ENCODE measurements at places on chromosomes 1 and 21.

DNA sequence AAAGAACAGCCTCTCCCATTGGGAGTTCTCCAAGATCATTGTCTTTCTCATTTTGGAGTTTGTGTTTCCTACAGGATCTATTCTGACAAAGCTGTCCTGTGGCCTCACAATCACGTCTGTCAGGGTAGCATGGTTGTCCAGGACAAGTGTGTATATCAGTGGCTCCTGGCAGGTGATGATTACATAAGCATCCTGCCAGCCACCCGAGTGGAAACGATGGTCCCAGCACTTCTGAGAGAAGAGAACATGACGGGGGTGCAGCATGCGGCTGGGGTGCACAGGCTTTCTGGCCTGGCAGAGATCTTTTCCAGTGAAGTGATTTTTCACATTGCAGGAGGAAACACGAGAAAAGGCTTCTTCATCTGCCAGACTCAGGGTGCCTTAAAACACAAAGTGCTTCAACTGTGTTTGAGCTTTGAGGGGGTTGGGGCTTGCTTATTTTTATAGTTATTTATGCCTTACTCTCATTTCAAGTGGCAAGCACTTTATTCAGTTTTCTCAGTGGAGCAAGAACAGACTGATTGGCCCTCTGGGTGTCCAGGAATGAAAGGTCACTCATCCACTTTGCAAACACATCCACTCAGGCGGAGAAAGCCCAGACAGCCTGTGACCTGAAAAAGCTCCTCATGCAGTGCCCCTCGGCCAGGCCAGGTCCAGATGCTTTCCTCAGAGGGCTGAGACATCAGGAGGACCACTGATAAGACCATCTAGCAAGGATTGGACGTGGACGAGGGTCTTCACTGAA is 186.0 kb downstream of the DUSP10 start:
- DNase-seq, result no peak

DNA sequence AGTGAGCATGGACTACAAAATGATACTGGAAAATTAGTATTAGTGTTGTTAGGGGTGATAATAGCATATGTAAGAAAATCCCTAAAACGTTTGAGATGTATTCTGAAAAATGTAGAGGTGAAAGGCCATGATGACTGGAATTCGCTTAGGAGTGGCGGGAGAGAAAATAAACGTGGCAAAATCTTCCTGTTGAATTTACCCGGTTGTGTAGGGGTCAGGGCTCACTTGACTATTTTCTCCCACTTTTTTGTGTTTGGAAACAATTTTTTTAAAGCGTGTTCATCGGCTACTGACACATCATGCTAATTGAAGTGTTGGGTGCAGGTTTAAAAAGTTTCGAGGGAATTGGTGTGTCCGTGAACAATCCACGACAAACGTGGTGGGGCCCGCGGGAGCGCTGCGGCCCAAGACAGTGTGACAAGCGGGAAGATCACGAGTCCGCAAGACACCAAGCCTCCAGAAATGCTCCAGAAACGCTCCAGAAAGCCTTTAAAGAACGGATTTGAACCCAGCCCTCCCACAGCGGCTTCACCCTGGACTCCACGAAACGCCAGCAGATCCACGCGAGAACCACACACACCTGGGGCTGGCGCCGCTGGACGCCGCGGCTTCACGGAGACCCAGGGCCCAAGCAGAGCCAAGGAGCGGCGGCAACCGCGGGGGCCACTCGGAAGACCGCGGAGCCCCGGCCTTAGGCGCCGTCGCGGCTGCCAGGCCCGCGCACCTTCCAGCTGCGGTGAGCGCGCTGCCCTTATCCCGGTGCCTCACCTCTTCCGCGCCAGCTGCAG is 573 bp downstream of the PSMG1 start:
- no peak for DNase-seq

DNA sequence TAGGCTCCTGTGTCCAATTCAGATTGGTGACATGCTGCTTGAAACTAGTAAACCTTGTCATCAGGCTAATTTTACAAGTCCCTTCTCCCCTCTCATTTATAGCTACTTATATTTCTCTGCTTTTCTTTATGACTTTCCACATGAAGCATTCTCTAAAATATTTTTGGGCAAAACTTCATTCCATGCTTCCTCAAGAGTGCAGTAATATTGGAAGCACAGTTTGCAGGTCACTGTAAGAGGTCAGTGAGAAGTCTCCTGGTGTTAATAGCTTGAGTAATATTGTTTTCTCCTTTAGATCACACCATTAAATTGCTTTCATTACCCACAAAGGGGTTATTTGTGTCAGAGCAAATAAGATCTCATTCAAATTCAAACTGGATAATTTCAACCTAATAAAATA is 46.6 kb downstream of the LPAR3 start:
- no peak for DNase-seq

DNA sequence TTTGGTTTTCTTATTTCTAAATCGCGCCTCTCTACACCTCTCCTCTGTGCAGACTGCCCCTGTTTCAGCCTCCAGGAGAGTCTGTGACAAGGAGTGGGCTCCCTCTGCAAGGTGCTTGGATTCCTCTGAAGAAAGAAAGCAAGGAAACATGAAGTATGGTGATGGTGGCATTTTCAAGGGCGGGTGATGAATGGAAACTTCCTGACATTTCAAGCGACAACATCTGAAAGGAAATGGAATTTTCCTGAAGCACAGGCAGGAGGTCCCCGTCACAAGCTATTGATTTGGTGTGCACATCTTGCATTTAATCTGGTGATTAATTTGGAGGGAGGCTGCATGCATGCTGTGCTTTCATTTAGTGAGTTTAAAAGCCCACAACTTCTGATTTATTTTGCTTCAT is 164.6 kb upstream of the FGGY start:
- DNase-seq, result no peak

DNA sequence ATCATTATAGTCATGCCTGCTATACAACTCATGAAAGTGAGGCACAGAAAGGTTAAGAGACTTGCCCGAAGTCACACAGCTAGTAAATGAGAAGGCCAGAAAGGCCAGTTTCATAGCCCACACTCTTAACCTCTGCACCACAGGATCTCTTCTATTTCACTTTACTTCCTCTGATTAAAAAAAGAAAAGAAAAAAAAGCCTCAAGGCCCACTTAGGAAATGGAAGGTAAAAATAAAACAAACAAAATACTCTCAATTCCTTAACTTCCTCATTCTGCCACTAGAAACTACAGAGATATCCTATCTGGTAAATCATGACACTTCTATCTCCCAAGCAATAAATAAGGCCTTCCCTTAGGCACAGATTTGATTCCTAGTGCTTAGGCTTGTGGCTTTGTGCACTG is 7.6 kb upstream of the ENAH start:
- DNase-seq, result no peak

DNA sequence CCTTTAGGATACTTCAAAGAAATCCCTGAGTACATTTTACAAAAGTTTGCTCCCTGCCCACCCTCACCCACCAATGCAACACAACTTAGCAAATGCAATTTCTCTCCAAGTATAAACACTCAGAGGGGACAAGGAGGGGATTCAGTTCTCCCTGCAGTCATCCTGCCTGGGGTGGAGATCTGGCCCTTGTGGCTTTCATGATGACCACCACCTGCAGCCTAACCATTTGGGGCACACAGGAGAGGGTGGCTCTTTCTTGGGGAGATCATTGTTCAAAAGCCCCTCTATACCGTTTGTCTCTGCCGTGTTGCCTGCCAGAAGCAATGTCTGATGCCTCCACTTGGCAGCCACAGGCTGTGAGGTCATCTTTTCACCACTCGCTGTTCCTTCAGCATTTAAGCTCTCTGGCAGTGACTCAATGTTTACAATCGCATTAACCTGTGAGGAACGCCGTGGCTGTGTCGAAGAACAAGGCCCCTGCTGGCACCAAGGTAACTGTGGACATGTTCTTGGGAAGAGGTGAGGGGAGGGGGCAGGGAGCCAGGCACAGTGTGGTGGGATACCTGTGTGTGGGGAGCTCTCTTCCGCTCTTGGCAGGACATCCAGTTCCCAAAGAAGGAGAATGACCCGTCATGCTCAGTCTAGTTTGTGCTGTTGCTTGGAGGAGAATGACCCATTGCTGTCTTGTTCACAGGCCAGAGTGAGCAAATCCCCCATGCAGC is 103.9 kb upstream of the DUSP10 start:
- DNase-seq, result no peak

- no peak for DNase-seq
Measured at GRCh38 chr1:150609732-150610131, 19.7 kb downstream of the ENSA start.

GRCh38 chr1:247487057-247487456 is 29.2 kb upstream of the OR2B11 start:
- peak; percentile 13 for DNase-seq

- DNase-seq, result no peak
Measured at GRCh38 chr1:203733009-203733863, 31.7 kb upstream of the LAX1 start.

DNA sequence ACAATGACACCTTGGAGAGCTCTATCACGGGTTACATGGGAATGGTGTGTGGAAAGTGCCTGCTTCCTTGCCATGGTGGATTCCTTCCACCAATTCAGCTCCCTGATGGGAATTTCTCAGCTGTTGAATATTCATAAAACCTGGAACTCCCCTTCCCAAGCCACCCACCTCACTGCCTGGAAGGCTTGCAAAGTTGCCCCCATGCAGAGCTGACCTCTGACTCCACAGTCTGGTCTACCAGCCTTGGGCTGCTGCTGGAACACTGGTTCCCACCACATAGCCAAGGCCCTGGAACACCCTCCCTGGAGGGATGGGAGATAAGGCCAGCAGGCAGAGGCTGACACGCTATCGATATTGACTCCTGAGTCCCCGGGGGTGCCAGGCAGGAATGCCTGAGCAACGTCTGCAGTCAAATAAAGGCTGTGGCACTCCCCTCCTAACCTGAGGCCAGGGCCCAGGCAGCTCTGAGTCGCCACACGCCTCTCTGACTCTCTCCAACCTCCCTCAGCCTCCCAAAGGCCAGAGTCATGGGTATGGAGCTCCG is 8.8 kb downstream of the CCDC24 start:
- no peak for DNase-seq

GRCh38 chr1:53769780-53770179 is 30.8 kb upstream of the GLIS1 start:
- no peak for DNase-seq

DNA sequence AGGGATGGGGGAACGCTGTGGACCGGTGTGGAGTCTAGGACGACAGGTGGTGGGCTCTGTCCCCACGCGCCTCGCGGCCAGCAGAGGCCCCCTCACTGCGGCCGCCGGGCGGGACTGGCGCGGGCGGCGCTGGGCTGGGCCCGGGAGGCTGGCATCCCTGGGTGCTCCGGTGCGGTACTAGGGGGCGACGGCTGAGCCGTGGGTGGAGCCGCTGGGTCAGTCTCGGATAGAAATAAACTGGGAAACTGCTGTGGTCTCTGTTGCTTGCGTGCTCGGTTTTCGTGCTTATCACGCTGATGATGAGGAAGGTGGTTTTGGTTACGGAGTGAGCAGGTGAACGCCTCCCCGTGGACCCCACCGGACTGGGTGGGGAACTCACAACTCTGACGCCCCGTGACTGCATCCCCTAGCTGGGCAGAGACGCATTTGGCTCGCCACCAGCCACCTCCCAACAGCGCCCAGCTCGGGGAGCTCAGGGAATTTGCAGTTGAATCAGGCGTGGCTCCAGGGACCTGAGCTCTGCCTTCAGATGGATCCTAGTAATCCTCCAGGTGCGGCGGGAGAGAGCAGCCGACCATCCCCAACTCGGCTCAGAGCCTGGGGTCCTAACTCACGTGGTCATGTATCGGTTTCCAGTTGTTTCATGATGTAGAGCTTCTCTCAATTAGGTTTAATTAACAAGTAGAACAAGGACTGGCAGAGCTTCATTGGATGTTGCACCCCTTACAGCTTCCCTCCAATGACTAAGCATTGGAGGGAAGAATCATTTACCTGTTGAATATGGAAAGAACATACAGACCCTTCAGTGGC is 32.1 kb downstream of the HSD17B7 start:
- peak; percentile 12 for DNase-seq

GRCh38 chr1:106912131-106912530 is 144.3 kb upstream of the PRMT6 start:
- no peak for DNase-seq

- no peak for DNase-seq
Measured at GRCh38 chr1:222234351-222234750, 313.6 kb downstream of the HHIPL2 start.

DNA sequence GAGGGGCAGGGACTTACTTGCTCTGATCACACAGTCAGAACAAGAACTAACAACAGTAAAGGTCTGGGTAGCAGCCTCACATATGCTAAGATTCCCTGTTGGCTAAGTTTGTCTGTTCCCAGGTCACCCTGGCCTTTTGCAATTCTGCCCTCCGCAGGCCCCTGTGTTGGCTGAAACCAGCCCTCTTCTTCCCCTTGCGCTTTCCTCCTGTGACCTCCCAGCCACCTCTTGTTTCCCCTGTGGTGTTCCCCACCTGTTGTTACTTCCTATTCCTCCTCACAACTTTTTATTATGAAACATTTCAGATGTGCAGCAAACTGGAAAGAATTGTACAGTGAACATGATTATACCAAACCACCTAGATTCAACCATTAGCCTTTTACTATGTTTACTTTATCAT is 23.4 kb downstream of the MAPKAPK2 start:
- DNase-seq, result no peak

DNA sequence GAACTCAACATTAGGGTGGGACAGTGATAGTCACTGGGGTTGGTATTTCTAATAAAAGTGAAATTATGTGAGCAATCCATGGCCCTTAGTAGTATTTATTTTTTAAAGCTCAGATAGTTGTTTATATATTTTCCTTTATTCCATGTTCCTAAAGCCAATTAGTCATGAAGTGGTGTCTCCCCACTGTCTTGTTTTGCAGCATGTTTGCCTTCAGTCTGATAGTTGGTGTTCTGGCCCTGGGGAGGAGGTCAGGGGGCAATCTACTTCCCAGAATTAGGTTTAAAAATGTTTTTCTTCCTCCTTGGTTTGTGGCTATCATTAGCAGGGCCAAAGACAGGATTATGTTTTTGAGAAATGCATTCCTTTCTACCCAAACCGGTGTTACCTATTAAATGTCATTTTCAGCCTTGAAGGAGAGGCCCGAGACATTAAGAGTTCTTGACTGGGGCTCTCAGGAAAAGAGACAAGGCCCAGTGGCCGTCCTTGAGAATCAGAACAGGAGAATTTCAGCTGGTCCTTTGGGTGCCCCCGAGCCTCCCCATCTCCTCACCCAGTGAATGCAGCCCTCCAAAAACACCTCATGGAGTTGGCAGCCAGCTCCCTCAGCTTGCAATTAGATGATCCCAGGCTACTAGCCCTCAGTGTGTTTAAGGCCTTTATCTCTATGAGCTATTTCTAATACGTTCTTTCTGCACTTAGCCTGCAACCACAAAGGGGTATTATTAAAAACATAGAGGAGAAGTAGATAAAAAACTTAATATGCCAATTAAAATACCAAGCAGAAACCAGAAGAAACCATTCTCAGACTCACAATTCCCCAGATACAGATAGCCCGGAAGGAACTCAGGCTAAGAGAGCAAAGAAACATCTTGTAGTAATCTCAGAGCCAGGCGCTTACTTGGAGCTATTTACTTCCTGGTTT is 71.3 kb upstream of the NGF start:
- DNase-seq, result no peak

- DNase-seq, result peak; percentile 20
Measured at GRCh38 chr1:89198491-89199072, at the start of gene GBP4. Gene GBP4 (minus strand): TSS chr1:89198942. CDS start chr1:89198834, 108 bp downstream.

DNA sequence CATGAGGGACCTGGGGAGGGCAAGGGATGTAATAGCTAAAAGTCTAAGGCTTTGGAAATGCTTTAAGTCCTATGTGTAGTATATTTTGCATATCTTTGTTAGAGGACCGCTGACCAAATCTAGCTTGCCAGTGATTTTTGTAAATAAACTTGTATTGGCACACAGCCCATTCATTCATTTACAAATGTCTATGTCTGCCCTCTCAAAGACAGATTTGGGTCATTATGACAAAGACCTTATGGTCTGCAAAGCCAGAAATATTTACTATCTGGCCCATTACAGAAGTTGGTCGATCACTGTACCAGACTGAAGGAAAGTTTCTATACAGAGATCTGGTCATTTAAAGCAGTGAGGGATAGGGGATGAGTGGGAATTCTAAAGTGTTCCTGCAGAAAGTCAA is 120.1 kb upstream of the RAVER2 start:
- peak; percentile 76 for DNase-seq

All from right lung (tissue), 10 donors.